ENCODE measurements at places on chromosomes 11 and 22.

DNA sequence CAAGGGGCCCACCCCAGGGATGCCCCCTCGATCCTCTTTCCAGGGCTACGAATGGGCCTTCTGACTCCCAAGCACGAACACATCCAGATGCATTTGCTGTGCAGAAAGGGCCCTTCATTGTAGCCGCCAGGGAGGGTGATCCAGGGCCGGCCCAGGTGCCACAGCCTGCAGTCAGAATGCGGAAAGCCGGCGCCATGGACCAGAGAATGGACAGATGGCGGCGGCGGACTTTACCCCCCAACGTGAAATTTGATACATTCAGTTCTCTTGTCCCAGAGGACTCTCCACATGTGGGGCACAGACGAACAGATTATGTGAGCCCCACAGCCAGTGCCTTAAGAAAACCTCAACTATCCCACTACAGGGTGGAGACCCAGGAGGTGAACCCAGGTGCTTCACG, 87.2 kb downstream of the KIAA1671 start:
- DNase-seq: no peak

DNA sequence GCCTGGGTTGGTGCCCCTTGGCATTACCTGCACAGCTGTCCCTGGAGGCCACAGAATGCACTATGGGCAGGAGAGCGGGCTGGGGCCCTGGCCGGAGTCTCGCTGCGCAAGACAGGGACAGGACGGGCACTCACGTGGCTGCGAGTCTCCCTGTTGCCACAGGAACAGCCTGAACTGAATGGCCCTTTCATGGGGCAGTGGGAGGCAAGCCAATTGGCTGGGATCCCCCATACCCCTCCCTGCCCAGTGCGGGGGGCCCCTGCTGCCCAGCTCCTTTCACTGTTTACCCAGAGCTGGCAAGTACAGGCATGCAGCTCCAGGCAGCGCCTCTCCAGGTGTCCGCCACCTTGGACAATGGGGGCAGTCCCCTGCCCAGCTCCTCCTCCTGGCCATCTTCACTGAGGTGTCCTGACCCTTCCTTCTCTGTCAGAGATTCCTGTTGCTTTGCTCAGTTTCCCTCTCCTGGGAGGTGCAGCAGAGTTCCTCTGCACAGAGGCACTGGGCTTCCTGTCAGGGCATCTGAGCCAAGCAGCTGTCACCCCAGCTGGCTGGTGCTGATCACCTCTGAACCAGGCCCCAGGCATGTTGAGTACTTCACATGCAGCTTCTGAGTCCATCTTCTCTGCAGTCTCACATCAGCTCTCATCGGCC, 5.2 kb downstream of the USP2 start:
- DNase-seq: no peak

GRCh38 chr22:42022162-42022847, 23.7 kb downstream of the WBP2NL start:
- DNase-seq: peak; percentile 35

GRCh38 chr11:73383249-73384124, 7.3 kb downstream of the RELT start:
- no peak for DNase-seq

GRCh38 chr22:19951346-19951745, 9.7 kb upstream of the TXNRD2 start:
- DNase-seq: no peak

DNA sequence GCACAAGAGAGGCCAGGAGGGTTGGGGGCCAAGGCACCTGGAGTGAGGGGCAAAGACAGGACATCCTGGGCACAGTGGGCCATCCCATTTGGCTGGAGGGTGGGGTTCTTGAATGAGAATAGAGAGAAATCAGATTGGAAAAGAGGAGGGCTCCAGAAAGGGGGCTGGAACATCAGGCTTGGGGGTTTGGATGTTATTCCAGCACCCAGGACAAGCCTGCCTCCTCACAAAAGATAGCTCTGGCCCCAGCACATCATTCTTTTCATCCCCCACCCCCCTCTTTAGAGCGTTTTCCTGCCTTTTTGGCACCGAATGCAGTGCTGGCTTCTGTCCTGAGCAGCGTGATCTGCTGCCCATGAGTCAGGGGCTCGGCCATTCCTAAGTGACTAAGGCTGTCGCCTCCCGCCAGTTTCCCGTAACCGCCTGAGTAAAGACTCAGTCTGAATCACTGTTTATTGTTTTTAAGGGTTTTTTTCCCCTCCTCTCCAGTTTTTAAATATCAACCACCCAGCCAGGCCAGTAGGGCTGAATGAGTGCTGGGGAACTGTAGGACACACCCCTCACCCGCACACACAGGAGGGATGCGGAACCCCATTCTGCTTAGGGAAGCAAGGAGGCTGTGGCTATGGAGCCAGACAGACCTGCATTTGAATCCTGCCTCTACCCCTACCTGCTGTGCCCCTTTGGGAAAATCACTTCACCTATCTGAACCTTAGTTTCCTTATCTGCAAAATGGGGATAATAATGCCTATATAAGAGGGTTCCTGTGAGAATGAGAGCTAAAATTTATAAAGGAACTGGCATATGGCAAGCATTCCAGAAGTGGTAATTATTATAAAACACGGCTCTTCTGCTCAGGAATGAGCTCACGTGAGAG, 32.4 kb upstream of the NAV2 start:
- DNase-seq: no peak

DNA sequence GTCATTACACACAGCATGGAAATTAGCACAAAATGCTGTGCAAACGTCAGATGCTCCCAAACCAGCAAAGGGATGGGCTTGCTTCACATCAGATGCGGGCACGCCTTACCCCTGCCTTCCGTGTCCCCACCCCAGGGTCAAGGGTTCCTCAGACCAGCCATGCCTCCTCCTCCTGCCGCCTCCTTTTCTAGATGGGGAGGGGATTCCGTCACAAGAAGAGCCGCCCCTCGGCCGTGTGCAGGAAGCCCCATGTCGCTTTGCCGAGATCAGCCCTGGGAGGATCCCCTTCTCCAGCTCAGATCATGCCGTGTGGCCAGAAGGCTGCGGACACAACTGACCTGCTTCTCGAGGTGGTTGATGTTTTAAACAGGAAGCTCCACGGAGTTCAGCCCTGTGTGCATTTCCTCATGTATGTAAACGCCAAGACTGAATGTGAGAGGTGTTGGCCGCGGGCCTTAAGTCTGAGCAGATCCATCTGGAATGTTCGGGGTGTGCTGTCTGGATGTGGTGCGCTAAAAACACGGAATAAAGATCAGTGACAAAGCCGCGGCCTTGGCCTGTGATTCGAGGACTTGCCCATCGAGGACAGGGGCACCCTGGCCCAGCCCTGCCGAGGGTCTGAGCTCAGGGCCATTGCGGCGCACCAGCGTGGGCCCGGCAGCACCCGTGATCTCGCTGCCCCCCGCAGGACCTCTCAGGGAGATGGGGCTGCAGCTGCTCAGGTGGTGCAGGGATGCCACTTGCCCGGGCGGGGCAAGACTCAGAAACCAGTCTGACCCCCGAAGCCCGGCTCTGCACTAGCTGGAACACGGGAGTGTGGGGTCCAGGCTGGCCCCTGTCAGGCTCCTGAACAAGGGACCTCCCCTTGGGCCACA, 412.9 kb downstream of the TBC1D22A start:
- DNase-seq: no peak

DNA sequence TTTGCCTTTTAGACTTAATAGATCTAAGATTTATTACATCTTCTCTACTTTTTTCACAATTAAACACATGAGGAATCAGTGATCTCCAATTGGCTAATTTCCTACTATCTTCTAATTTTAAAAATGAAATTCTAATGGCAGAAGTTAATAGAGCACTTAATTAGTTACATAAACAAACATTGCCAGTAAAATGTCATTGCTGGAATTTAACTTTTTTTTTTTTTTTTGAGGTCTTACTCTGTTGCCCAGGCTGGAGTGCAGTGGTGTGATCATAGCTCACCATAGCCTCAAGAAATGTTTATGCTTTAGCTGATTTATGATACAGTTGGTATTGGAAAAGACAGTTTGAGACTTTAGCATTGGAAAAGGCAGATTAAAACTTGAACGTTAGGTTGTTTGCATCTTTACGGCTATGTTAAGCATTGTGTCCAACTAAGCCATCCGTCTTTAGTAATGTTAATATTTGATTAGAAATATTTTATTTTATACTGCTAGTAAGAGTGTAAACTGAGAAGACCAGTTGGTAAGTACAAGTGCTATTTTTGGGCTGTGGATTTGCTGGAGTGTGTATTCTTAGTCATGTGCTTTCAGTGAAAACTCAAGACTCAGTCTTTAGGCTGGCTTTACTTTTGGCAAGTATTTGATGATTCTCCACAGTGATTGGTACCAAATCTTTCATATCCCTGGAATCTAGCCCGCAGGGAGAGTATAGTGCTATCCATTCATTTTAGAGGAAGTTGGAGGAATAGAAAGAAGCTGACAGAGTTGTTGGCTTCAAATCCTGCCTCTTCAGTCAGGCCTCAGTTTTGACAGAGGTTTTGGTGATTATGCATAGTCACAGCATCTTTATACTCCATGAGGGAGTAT, 4.5 kb downstream of the ANO5 start:
- no peak for DNase-seq

DNA sequence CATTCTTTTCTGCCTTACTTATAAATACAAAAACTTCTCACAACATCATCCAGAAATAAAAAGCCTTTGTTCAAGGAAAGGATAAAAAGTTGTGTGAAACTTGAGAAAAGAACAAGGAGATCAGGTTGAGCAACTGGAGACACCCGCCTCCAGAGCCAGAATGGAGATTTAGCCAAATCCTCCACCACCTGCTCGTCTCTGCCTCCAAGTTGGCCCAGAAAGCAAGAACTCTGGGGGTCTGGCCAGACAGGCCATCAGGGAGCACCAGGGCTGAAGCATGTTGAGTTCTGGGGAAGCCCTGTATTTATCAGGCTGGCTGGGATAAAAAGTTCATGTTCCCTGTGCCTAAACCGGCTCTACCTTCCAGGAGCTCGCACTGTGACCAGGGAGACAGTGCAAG, 14.9 kb downstream of the SMCO4 start:
- DNase-seq: no peak

DNA sequence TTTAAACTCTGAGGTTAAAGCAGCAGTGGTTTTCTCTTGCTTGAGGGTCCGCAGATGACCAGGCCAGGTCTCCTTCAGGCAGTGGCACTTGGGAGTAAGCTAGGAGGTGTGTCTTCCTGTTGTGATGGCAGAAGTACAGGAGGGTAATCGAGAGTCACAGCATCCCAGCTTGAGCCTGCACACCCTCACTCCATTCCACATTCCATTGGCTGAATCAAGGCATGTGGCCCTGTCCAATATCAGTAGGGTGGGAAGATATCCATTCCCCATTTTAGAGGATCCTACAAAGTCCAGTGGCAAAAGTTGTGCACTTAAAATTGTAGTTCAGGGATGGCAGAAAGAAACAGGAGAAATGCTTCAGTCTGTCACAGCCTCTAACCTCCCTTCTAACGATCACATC, 23.3 kb downstream of the OSBP2 start:
- no peak for DNase-seq

GRCh38 chr11:110339456-110340250, 43.2 kb upstream of the RDX start:
- no peak for DNase-seq

DNA sequence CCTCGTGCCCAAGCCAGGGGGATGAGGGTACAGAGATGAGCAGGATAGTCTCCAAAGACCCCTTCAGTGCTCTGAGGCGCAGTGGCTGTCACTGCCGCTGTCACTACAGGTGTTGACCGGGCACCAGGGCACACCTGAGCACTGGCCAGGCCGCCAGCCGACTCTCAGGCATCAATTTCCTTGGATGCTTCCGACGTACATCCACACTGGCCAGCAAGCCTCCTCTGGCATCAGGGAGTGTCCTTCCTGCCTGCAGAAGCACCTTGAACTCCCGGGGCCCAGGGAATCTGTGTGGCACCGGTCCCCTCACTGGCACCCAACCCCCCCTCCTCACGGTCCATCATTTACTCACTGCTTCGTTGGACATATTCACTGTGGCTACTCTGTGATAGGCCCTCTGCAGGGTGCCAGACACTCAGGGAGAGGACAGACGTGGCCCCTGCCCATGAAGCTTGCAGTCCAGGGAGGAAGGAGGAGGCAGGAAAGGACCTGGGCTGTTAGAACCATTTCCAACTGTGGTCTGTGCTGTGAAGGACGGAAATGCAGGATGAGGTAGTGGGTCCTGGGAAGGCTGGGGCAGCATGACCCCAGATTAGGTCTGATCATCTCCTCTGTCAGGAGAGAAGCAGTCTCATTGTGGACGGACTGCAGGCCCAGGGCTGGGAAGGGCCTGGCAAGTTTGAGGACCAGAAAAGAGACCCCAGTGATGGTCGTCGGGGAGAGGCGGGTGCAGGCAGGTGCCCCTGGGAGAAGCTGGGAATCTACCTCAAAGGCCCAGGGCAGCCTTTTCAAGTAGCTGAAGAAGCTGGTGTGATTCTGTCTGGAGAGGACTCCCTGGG, 46.3 kb upstream of the ANO1 start:
- DNase-seq: no peak

- DNase-seq: no peak
These were observed 72.2 kb downstream of the PAK1 start for GRCh38 chr11:77401486-77402217.

DNA sequence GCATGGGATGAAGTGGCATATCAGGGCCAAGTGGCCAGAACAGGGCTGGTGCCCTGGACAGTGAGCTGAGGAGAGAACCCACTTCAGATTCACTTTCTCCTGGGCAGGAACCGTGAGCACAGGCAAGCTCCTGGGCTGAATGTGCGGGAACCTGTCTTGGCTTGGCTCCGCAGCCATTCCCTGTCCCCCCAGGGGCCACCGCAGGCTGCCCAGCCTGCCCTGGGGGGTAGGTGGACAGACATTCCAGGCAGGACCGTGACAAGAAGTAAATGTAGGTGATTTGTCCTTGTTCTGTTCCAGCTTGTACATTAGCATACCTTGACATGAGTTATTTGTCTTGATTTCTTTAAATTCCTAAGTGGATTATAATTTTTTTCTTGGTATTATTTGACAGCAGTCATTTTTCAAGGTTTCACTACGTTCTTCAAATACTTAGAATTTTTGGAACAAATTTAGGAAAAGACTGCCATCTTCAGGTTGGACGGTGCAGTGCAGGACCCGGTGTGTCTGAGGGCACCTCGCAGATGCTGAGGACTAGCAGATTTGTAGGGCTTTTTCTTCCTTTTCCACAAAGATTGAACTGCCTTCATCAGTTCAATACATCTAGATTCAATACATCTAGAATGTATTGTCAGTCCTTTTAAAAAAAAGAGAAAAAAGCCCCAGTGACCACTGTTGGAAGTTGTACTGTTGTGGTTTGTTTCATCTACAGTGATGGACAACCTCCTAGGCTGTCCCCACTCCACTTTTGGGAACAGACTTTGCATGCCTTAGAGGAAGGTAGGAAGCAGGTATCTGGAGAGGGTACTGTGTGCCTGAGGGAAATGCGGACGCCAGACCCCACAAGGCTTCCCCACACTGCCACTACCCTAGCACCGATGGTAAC, 115.1 kb upstream of the RASSF10 start:
- no peak for DNase-seq

GRCh38 chr22:33302049-33302545, 243.9 kb upstream of the SYN3 start:
- DNase-seq: peak; percentile 68
